ENCODE measurements at places on chromosomes 5 and 9. TPM values are rescaled to one million over a fixed set of nuclear protein-coding genes. Genes with fewer than 3 reads are reported as not detected.

- H3K27ac ChIP-seq: no peak overlapping the region
- DNase-seq: no peak
- no peak overlapping the region for H3K4me3 ChIP-seq
Observed at GRCh38 chr9:93355827-93356226, 95.7 kb upstream of the FAM120A start.

DNA sequence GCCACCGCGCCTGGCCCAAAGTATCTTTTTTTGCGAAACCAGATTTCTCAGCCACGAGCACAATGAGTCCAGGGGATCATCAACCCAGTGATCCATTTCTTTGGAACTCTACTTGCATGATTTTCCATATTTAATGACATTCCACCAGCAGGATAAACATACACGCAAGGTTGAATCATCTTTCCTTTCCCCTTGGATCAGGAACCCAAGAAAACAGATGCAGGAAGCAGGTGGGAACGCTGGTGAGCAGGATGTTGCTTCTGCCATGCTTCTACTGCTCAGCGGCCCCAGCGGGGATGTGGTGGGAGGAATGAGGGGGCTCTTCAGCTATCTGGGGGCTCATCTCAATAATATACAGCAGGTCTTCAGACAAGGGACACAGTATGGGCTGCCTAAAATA is 118.2 kb downstream of the SEC61B start:
- H3K27me3 ChIP-seq: peaks cover 34% of the 10 kb centered on the region
- H3K4me3 ChIP-seq: no peak overlapping the region
- no peaks in the 10 kb centered on the region for H3K36me3 ChIP-seq
- peaks cover 1% of the 10 kb centered on the region for H3K4me1 ChIP-seq
- DNase-seq: no peak

GRCh38 chr5:163161512-163161911 is 275.9 kb upstream of the CCNG1 start:
- no peaks in the 10 kb centered on the region for H3K4me1 ChIP-seq
- no peaks in the 10 kb centered on the region for H3K36me3 ChIP-seq
- no peaks in the 10 kb centered on the region for H3K27me3 ChIP-seq
- no peak overlapping the region for H3K27ac ChIP-seq
- no peak overlapping the region for H3K4me3 ChIP-seq
- no peak for DNase-seq

DNA sequence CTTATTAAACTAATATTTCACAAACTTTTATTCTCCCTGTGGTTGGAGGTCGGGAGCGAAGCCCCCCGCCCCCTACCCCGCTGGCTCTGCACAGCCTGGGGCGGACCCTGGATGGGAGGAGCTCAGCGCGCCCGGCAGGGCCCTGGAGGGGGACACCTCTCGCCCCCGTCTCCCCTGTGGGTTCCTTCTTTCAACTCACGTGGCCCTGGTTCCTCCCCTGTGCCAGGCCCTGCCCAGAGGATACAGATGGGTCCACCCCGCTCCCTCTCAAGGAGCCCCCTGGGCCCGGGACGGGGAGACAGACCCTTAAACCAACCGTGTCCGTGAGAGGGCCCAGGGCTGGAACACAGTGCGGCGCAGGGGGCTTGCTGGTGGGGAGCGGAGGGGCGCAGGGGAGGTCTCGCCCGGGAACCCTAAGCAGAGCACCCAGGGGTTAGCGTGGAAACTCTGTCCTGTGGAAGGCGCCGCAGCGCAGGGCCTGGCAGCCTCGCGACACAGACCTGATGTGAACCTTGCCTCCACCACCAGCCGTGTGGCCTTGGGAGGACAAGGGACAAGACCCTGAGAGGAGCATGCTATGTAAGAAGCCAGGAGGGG is 103.7 kb upstream of the MVB12B start:
- H3K27me3 ChIP-seq: peaks cover 67% of the 10 kb centered on the region
- DNase-seq: no peak
- no peaks in the 10 kb centered on the region for H3K36me3 ChIP-seq
- H3K27ac ChIP-seq: no peak overlapping the region
- no peak overlapping the region for H3K4me3 ChIP-seq

DNA sequence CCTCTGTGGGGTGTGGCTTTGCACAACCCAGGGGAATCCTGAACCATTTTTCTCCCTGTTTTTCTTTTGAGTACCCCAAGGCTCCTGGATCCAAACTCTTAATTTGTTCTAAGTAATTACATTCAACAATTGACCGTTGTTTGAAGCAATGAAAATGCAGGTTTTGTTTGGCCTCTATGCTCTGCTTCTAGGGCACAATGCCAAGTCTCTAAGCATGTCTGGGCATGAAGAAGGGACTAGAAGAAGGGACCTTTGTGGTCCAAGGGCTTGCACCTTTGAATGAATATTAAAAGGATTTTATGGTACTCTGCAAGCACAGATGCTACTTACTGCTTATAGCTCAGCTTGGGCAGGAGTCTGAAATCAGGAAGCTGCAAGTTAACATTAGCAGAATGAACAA is 6.6 kb upstream of the ENC1 start:
- DNase-seq: no peak
- peaks cover 73% of the 10 kb centered on the region for H3K27me3 ChIP-seq
- H3K4me3 ChIP-seq: no peak overlapping the region
- no peaks in the 10 kb centered on the region for H3K36me3 ChIP-seq
- H3K27ac ChIP-seq: no peak overlapping the region
- peaks cover 9% of the 10 kb centered on the region for H3K4me1 ChIP-seq

- H3K4me1 ChIP-seq: no peaks in the 10 kb centered on the region
- no peaks in the 10 kb centered on the region for H3K36me3 ChIP-seq
- DNase-seq: no peak
- H3K27me3 ChIP-seq: no peaks in the 10 kb centered on the region
- no peak overlapping the region for H3K4me3 ChIP-seq
- no peak overlapping the region for H3K27ac ChIP-seq
Observed at GRCh38 chr5:31361234-31361633, 167.7 kb downstream of the CDH6 start.

DNA sequence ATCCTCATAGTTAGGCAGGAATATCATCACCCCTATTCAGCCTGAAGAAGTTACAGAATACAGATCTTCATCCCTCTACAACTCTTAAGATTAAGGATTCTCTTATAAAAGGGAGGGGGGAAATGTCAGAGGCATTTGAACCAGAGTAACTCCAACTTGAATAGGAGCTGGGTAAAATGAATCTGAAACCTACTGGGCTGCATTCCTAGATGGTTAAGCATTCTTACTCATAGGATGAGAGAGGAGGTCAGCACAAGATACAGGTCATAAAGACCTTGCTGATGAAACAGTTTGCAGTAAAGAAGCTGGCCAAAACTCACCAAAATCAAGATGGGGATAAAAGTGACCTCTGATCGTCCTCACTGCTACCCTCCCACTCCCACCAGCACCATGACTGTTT is 14.4 kb downstream of the FREM1 start:
- no peaks in the 10 kb centered on the region for H3K4me1 ChIP-seq
- H3K27ac ChIP-seq: no peak overlapping the region
- no peak for DNase-seq
- H3K27me3 ChIP-seq: no peaks in the 10 kb centered on the region
- H3K36me3 ChIP-seq: no peaks in the 10 kb centered on the region

GRCh38 chr5:83919071-83920041 is 198.7 kb upstream of the HAPLN1 start:
- H3K27ac ChIP-seq: no peak overlapping the region
- no peaks in the 10 kb centered on the region for H3K4me1 ChIP-seq
- H3K4me3 ChIP-seq: no peak overlapping the region
- DNase-seq: no peak
- H3K36me3 ChIP-seq: no peaks in the 10 kb centered on the region
- no peaks in the 10 kb centered on the region for H3K27me3 ChIP-seq

GRCh38 chr9:137721899-137722298 is 103.1 kb downstream of the EHMT1 start:
- H3K27me3 ChIP-seq: no peaks in the 10 kb centered on the region
- H3K4me1 ChIP-seq: peaks cover 22% of the 10 kb centered on the region
- no peak for DNase-seq
- H3K4me3 ChIP-seq: no peak overlapping the region

DNA sequence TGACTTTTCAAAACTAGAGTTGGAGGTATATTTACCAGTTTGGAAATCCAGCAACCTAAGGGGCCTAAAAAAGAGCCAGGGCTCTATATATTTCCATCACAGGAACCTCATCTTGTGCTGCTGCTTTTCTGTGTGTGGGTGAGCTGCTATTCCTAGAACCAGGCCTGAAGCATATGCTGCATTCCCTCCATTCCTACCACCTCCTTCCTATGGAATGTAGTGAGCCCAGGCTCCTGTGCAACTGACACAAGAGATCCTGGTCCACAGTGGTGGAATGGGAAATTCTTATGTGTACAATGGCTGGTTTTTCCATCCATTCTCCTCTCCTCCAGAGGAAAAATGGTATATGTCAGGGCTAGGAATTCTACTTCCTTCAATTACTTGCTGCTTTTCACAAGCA is 39.1 kb downstream of the SPEF2 start:
- H3K4me1 ChIP-seq: peaks cover 27% of the 10 kb centered on the region
- no peaks in the 10 kb centered on the region for H3K27me3 ChIP-seq
- DNase-seq: no peak
- no peak overlapping the region for H3K4me3 ChIP-seq

- no peak for DNase-seq
- H3K4me3 ChIP-seq: no peak overlapping the region
Observed at GRCh38 chr5:33890131-33891032, 1.4 kb downstream of the ADAMTS12 start.

DNA sequence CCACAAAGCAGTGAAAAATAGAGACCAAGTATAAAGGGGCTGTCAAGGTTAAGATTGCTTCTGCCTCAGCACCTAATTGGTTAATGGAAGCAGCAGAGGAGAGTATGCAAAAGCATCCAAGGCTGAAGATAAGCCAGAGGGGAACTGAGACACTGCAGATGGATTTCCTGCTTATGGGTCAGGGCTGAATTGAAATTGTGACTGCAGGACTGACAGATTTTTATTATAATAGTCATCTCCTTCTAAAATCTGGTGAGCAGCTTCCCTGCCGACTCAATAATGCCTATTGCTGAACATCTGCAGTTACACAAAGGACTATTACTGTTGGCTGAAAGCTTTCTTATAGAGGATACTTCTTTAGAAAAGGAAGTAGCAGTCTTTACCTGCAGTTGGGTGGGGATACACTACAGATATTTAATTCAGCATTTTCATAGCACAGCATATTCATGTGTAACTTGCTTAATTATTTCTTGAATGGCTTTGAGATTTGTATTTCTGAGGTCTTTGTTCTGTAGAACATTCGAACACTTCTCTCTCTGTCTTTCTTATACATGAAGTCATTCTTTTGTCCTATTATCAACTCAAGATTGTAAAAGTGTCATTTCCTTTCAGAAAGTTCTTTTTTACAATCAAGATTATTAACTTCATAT is 363.0 kb upstream of the RIOK2 start:
- no peak overlapping the region for H3K27ac ChIP-seq
- DNase-seq: no peak
- no peak overlapping the region for H3K4me3 ChIP-seq
- H3K36me3 ChIP-seq: no peaks in the 10 kb centered on the region
- peaks cover 15% of the 10 kb centered on the region for H3K4me1 ChIP-seq
- no peaks in the 10 kb centered on the region for H3K27me3 ChIP-seq

DNA sequence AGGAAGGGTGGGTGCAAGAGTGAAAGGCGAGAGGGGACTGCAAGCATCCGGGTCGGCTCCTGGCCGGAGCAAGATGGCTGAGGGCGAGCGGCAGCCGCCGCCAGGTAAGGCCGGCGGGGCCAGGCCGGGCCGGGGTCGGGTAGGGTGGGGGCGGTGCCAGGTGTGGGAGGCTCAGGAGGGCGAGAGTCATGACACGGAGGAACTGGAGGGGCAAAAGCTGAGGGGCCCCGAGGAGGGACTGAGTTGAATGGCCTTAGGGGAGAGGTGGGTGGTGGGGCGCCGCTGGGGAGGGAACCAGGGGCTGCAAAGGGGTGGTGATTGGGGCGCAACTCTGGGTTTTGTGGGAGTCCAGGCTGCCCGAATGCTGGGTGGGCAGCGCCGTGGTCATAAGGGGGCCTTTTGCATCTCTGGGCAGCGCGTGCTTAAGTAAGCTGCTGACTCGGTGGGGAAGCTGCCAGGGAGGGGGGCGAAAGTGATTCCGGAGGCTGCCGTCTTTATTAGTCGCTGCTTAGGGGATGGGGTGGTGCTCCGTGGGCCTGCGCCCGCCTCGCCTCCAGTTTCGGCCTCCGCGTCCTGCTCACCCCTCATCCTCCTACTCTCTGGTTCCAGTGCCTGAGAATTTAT is 425 bp downstream of the PTPA start:
- H3K27me3 ChIP-seq: no peaks in the 10 kb centered on the region
- H3K4me3 ChIP-seq: peak overlapping the region; percentile 94
- H3K27ac ChIP-seq: peak overlapping the region; percentile 98
- H3K36me3 ChIP-seq: no peaks in the 10 kb centered on the region
- DNase-seq: peak; percentile 59

DNA sequence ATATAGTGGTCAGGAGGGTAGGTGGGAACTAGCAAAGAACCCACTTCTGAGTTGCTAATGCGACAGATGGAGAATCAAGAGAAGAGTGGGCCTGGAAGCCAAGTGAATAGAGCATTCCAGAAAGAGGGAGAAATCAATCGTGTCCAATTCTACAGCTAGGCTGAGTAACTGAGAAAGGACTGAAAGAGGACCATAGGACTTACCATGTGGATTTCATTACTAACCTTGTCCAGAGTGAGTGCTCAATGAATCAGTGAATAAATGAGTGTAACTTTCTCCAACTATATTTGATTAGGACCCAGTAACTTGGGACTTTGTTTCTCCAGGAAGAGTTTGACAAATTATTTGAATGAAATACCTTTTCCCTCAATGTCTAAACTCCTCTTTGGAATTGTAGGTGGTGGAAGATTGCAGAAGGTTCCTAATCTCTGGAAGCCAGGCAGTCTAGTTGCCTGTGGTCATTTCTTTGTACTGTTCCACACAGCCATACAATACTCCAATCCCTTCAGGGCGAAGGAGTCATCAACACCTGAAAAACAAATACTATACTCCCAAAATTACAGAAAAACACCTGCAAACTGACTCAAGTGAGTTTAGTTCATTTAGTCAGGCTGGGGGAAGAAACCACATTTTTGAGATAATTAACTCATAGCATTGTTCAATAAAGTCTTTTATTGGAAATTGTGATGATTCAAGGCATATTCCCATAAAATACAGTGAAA is 2.6 kb upstream of the F2RL1 start:
- H3K4me3 ChIP-seq: no peak overlapping the region
- no peak overlapping the region for H3K27ac ChIP-seq
- H3K36me3 ChIP-seq: no peaks in the 10 kb centered on the region
- no peak for DNase-seq
- peaks cover 14% of the 10 kb centered on the region for H3K4me1 ChIP-seq

- H3K27ac ChIP-seq: no peak overlapping the region
- H3K4me1 ChIP-seq: peaks cover 1% of the 10 kb centered on the region
- H3K4me3 ChIP-seq: no peak overlapping the region
- H3K36me3 ChIP-seq: peaks cover 41% of the 10 kb centered on the region
- no peaks in the 10 kb centered on the region for H3K27me3 ChIP-seq
Observed at GRCh38 chr5:41788941-41789368, 81.3 kb downstream of the OXCT1 start.

FOXI1 gene
- not detected for total RNA-seq

LCN6 gene
- not detected for total RNA-seq

C5orf46 gene
- not detected for total RNA-seq

OR4F3 gene
- not detected for total RNA-seq

FYB1 gene
- total RNA-seq: 198 TPM

IL4 gene
- total RNA-seq: 0.53 TPM

FOXD4L4 gene
- 0.09 TPM for total RNA-seq

PCDHGA2 gene
- total RNA-seq: not detected

ENTPD8 gene
- not detected for total RNA-seq

FCN2 gene
- total RNA-seq: not detected

CYFIP2 gene
- total RNA-seq: 438 TPM

Measured in activated CD8-positive, alpha-beta memory T cell treated with anti-CD3 and anti-CD28 coated beads, Interleukin-2, amount 10 ng/mL, durations not matched to agents 7 days and 5 days (primary cell).